Left renal pelvis (tissue), 4 donors: ENCODE measurements at places on chromosomes 13 and 19. TPM values are rescaled to one million over a fixed set of nuclear protein-coding genes. Genes with fewer than 3 reads are reported as not detected.

GRCh38 chr13:31011901-31012654 lies 79.6 kb downstream of the TEX26 start:
- DNase-seq = no peak

DNA sequence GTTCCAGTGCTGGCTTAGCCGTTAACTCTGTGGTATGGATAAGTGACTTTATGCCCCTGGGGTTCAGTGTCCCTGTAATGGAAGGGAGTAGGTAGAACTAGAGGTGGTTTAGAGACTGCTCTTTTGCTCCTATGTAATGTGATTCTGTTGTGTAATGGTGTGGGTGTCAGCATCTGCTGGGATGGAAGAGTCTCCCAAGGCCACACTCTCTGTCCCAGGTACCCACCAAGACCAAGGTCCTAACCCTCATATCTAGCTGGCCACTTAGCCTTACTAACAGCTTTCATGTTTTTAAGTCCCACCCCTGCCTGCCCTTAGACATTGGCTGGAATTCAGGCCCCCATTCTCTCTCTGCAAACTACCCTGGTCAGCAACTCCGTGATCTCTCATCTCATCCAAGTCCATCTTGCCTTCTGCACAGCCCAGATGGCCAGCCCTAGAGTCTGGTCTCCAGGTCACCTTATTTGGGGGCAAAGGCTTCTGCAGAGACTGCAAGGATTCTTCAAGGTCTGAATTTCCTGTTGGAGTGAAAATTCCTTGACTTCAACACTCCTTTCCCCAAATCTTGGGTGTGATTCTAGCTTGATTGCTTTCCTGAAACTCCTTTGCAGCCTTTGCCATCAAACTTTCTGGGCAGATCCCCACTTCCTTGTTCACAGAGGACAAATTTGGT lies 48.4 kb downstream of the SERP2 start:
- DNase-seq = no peak

Gene ERVV-1
- 0.16 TPM for polyA plus RNA-seq

Gene SYNGR4
- polyA plus RNA-seq = 0.14 TPM

DNA sequence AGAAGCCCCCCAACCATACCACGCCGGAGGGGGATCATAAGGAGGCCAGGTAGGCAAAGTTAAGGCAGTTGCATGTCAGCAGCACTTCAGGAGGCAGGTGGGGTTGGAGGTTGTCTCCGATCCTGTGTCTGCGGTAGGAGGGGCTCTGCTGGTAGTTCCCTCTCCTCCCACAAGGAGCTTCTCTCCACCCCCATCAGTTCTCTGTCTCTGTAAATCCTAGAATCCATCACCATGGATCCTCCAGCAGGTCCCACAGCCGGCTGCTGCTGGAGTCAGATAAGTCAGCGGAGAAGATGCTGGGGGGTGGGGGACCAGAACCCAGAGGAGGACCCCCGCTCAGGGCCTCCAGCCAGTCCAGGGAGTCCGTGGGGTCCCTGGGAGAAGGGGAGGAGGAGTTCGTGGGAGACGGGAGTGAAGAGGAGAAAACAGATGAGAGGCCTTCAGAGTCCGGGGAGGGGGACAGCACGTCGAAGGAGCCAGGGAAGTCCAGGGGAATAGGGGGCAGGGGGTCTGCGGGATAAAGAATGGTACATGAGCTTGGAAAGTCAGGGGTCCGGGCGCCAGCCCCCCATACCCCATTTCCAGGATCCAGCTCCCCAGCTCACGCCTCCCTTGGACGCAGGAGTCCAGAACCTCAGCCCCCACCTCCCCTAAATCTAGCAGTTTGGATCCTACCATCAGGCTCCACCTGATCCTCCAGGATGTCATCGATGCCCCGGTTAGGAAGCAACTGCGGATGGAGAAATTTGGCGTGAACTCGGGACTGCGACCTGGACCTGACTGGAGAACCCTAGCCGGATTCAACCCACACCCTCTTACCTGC lies 6.3 kb downstream of the MAMSTR start:
- DNase-seq = no peak

Gene TMEM150B
- 1.3 TPM for polyA plus RNA-seq

DNA sequence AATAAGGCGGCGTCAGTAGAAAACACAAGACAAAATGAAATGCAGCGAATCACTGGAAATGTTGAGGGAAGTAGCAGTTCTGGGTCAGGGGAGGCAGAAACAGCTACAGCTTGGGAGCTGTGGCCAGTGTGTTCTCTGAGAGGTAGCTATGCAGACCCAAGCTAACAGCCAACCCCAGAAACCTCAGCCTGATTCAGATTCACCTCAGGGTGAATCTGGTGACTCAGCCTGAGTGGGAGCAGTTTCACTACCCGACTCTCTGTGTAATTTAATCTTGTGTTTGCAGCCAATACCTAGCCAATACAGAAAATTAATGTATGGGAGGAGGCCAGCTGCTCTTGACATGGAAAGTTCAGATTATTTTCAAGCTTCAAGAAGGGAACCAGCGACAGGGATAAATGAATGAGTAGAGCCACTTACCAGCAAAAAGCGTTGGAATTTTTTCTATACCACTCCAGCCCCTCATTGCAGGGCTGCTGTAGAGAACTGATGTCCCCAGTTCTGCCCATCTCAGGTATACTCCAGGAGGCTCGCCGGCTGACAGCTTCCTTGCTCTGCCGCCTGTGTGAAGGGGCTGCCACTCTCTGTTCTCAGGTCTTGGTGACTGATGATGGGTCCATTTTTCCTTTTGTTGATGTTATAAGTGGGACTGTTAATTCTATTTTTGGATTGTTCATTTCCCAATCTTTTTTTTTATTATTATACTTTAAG lies 8.9 kb downstream of the IGFL3 start:
- no peak for DNase-seq

Gene VSTM1
- not detected for polyA plus RNA-seq

Gene NLRP7
- polyA plus RNA-seq = not detected

DNA sequence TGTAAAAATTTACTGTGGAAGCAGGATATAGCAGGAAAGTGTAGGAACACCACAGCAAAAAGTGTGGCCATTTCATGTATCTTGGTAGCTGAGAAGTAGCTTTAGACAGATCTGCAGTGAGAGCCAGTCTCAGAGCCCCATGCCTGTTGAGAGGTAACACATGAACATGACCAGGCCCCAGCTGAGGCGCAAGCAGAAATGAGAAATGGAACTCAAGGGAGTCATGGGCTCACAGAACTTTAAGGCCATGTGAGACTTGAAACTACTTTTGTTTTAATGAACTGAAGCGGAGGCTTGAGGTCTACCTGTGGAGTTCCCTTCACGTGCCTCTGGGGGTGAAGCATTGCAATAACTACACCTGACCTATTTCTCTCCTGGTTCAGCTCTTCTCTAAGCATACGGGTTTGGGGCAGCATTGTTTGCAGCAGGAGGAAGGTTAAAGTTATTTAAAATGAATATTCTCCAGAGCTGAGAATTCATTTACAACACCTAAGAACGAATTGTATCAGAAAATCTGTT lies 3.3 kb downstream of the MYO16 start:
- DNase-seq = no peak

- no peak for DNase-seq
Observed at GRCh38 chr13:43783820-43784219, 3.0 kb downstream of the ENOX1 start.

GRCh38 chr13:93079294-93079693 lies 147.3 kb upstream of the GPC6 start:
- DNase-seq = no peak

GRCh38 chr19:19491321-19492025 lies 23.9 kb downstream of the TSSK6 start:
- DNase-seq = no peak

DNA sequence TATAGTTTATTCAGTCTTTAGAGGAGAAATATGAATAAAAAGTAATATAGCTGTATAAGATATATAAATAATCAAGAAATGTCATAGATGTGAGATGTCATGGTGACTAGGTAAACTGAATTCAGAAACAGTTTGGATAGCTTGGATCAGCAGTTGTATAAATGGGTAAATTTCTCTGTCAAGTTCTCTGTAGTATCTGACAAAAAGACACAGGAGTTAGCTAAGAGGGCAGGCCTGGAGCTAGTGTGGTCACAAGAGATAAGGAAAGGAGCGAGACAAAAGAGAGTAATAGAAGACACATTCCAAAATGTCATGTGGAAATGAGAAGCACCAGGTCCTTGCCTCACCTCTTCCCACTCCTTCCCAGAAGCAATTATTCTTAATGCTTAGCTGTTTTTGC lies 349.0 kb downstream of the LMO7 start:
- no peak for DNase-seq

- DNase-seq = no peak
Observed at GRCh38 chr13:85332615-85333014, 466.6 kb downstream of the SLITRK6 start.

Gene ZNF550
- 22.1 TPM for polyA plus RNA-seq

Gene HSD17B14
- 8.3 TPM for polyA plus RNA-seq

DNA sequence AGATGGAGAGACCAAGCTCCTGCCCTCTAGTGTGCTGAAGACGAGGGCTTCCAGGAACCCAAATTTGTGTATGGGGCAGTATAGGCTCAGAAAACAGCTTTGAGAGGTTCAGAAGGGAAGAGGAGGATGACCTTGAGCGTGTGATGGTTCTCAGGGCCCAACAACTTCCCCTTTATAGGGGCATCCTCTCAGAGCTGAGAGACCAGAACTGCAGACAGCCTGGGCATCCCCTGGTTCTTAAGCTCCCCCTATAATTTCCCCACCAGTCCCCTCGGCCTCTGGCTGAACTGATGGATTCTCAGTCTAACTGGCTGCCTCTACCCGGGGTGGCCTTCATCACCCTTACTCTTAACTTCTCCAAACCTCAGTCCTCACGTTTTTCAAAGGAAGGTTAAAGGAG lies 167.5 kb downstream of the URI1 start:
- DNase-seq = no peak

GRCh38 chr13:79869326-79869725 lies 388.4 kb downstream of the NDFIP2 start:
- no peak for DNase-seq

DNA sequence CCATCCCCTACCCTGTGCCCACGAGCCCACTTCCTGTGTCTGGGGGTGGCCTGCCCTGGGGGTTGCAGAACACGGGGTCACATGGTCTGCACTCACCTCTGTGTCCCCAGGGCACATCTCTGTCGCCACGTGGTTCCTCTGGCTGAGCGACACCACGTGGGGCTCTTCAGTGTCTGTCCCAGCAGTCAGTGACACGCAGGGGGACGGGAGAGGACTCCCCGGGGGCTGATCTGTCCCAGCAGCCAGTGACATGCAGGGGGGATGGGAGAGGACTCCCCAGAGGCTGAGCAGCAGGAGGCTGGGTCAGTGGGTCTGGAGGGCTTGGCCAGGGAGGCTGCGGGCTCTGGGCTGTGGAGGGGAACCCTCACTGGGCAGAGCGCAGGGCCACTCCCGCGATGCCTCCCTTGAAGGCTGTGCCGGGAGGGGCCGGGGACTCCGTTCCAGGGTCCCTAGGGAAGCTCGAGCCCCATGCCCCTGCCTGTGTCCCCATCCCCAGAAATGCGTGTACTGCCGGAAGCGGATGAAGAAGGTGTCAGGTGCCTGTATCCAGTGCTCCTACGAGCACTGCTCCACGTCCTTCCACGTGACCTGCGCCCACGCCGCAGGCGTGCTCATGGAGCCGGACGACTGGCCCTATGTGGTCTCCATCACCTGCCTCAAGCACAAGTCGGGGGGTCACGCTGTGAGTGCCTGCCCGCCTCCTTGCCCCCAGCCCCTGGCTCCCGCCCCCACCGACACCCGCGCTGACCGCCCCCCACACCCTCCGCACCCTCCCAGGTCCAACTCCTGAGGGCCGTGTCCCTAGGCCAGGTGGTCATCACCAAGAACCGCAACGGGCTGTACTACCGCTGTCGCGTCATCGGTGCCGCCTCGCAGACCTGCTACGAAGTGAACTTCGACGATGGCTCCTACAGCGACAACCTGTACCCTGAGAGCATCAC lies 174.8 kb downstream of the KDM4B start:
- no peak for DNase-seq

Gene MCF2L
- 34.3 TPM for polyA plus RNA-seq

DNA sequence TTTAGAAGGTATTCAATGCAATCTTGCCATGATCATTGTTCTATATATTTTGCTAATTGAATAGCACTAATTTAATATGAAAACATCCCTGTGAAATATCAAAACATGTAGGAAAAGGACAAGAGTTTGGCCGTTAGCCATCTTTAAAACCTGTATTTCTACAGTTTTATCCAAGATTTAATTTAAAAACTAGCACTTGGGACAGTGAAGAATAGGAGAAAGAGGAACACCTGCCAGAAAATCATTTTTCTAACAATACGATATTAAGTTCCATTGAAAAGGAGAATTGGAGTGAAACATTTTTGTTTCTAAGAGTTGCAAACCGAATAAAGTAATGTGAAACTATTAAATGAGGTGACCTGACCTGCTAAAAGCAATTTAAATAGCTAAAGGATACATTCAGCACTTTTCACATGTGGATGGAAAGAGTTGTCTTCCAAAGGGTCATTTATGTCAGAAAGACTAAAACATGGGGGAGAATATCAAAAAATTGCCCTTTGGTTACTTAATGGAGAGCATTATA lies 1673.6 kb upstream of the MIR17HG start:
- DNase-seq = no peak

DNA sequence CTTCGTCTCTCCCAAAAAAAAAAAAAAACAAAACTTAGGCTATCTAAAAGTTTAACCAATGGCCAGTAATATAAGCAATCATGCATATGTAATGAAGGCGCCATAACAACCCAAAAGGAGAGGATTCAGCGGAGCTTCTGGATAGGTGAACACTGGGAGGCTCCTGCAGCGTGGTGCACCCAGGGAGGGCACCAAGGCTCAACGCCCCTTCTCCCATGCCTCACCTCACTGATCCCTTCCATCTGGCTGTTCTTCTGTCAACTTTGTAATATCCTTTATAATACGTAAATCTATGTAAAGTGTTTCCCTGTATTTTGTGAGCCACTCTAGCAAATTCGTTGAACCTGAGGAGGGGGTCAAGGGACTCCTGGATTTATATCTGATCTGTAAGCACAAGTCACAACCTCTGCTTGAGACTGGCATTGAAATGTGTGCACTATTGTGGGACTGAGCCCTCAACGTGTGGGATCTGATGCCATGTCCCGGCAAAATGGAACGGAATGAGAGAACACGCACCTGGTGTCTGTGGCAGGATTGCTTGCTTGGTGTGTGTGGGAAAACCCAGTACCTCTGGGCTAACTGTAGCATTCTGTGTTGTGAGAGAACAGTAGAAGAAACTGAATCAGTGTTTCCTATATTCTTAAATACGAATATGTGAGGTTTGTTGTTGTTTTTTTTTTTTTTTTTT lies 521 bp upstream of the ZNF665 start:
- DNase-seq = peak; percentile 18

Gene C1QTNF9B
- polyA plus RNA-seq = 0.72 TPM

Gene CGB8
- polyA plus RNA-seq = not detected

Gene KIR2DL3
- not detected for polyA plus RNA-seq

- no peak for DNase-seq
Observed at GRCh38 chr19:6354098-6354674, 7.1 kb upstream of the CLPP start.

Gene LHB
- polyA plus RNA-seq = not detected

DNA sequence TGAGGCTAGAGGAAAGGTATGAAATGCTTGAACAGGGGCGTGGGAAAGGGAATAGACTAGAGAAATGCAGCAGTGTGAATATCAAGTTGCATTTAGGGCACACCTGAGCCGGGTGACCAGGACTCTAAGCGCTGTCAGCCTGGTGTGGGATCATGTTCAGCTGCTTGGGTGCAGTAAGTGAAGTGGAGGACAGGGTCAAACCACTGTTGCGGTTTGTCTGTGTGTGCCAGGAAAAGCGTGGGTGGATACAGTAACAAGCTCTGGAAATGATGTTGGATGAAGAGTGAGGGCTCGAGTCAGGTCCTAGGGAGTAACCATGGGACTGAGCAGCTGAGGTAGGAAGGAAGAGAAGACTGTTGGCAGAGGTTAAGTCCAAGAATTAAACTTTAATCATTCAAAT lies 15.8 kb downstream of the DGKH start:
- no peak for DNase-seq

Gene ZNF677
- polyA plus RNA-seq = 49.7 TPM

Gene F7
- 3.2 TPM for polyA plus RNA-seq

GRCh38 chr13:69124996-69125395 lies 982.6 kb upstream of the ATXN8OS start:
- no peak for DNase-seq
